ENCODE measurements at places on chromosomes 7 and 10.

DNA sequence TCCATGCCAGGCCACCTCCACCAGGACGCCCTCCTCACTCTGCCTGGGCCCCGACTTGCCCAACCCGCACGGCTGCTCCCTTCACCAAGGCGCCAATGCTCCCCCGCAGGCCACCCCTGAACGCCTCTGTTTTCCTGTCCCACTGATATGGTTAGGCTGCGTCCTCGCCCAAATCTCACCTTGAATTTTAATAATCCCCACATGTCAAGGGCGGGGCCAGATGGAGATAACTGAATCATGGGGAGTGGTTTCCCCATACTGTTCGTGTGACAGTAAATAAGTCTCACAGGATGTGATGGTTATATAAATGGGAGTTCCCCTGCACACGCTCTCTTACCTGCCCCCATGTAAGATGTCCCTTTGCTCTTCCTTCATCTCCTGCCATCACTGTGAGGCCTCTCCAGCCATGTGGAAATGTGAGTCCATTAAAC lies 29.8 kb downstream of the RSU1 start:
- DNase-seq: no peak

DNA sequence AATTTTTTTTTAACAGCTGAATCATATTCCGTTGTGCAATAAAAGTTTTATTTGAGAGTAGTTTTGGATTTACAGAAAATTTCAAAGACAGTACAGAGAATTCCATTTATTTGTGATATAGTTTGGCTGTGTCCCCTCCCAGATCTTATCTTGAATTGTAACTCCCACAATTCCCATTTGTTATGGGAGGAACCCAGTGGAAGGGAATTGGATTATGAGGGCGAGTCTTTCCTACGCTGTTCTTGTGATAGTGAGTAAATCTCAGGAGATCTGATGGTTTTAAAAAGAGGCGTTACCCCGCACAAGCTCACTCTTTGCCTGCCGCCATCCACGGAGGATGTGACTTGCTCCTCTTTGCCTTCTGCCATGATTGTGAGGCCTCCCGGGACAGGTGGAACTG lies 228.0 kb upstream of the MAGI2 start:
- DNase-seq: no peak

DNA sequence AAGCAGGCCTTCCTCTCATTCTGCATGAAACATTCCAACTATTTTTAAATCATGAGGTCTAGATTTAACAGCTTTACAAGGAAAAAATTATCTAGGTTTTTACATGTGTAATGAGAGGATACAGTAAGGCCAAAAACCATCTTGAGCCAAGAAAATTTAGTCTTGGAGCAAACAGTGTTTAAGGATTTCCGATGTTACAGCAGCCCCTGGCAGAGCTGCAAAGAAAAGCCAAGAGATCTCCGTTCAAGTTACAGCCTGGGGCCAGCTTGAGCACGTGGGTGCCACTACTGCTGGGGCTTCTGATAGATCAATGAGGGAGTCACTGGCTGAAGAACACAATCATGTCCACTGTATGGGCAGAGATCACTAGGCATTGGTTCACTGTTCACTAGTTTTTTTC lies 156.2 kb downstream of the EVX1 start:
- no peak for DNase-seq

DNA sequence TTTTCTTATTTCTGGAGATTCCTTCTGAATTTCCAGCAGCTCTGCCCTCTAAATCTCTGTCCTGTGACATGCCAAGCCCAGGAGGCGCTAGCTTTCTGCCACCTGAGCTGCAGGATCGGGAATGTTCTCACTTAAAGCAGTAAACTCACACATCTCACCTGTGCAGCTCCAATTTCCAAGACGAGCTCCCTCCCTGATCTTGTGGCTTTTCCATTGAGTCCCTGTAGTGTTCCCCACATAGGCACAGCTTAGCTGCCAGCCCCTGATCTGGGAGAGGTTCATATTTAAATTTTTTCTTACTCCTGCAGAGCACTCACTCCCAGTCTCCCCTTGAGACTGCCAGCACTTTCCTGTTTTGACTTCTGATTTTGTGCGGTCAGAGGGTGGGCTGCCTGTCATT lies 479.3 kb downstream of the GLRX3 start:
- no peak for DNase-seq

GRCh38 chr10:97676770-97677581 lies 10.1 kb downstream of the AVPI1 start:
- DNase-seq: peak; percentile 53

DNA sequence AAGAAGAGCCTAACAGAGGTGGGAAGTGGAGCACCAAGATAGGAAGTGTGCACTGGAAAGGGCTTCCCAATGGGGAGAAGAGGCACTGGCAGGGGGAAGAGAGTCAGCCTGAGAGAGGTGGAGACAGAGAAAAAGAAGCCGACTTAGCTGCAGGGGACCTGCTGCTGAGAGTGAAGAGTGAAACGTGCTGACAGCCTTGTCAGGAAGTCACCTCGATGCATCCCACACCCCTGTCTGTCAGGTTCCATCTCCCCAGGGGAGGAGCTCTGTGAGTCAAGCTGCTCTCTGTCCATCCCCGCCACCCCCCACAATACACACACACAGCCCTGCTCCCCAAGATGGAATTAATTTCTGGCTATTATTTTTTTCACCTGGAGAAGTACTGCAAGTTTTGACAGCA lies 14.0 kb downstream of the KAZALD1 start:
- no peak for DNase-seq

DNA sequence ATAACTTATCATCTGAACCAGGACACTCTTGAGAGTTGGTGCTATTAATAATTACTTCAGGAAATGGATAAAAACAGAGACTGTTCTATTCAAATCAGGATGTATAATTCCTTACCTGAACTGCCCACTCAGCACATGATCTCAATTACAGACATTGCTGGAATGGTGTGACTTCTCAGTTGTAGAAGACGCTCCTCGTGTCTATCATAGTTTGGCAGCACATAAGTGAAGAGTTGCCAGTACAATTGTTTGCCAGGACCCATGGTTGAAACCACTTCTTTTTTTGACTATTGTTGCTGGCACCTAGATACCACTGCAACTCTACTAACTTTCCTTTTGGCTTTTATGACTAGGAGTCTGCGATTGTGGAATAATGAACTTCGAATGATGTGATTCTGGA lies 105.4 kb downstream of the ZNF365 start:
- no peak for DNase-seq

DNA sequence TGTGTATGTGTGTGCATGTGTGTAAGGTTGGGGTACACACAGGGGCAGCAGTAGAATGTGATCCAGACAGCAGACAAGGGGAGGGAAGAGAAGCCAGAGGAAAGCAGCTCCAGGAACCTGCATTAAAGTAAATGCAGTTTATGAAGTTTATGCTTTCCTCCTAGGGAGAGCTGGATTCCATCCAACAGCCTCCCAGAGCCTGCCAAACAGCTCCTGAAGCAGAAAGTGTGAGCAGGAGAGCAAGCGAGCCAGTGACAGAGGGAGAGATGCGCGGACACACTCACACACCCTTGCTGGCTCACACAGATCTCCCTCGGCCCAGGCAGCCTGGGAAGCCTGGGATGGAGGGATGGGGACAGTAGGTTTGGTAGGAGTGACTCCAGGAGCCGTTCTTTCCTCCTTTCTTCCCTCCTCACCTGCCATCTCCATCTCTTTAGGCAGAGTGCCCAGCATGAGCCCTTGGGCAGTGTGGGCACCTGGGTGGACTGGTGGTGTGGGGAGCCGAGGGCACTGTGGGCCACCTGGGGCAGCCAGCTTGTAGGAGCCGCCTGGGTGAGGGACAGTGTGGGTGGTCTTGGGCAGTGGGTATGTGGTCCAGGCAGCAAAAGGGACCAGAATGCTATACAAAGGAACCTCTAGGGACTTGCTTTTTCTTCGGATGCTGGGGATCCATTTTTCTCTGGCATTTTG lies 46.1 kb downstream of the PAX2 start:
- DNase-seq: no peak

DNA sequence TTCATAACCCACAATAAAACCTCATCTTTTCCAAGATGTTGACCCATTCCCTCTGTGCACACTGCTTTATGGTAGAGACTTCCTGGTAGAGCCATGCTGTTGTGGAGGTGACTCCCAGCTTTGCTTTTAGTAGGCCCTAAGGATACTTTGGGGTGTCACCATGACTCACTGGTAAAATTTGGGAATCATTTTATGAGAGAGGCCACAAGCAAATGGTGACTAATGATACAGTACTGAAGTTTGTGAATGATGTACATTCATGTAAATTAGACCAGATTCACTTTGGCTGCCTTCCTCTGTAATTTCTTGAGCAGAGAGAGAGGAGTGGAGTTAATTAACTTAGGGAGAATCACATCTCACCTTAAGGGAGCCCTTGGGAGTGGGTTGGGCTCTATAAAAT lies 686.5 kb downstream of the LRMDA start:
- DNase-seq: no peak

DNA sequence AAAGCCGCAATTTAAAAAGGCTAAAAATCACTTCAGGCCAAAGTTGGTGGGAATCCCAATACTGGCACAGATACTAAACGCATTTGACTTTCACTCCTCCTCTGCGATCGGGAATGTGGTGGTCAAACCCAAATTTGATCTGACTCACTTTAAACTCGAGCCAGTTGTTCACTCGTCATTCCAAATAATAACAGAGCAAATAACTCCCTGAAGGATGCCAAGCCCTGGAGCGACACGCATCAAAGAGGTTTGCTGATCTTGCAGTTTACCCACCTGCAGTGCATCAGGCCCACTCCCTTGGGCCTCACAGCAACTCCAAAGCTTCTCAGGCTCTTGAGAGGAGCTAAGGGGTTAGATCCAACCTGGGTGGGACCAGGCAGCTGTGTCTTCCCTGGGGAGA lies 12.2 kb downstream of the PTN start:
- DNase-seq: no peak

GRCh38 chr10:8279598-8279997 lies 225.1 kb downstream of the GATA3 start:
- DNase-seq: peak; percentile 13

DNA sequence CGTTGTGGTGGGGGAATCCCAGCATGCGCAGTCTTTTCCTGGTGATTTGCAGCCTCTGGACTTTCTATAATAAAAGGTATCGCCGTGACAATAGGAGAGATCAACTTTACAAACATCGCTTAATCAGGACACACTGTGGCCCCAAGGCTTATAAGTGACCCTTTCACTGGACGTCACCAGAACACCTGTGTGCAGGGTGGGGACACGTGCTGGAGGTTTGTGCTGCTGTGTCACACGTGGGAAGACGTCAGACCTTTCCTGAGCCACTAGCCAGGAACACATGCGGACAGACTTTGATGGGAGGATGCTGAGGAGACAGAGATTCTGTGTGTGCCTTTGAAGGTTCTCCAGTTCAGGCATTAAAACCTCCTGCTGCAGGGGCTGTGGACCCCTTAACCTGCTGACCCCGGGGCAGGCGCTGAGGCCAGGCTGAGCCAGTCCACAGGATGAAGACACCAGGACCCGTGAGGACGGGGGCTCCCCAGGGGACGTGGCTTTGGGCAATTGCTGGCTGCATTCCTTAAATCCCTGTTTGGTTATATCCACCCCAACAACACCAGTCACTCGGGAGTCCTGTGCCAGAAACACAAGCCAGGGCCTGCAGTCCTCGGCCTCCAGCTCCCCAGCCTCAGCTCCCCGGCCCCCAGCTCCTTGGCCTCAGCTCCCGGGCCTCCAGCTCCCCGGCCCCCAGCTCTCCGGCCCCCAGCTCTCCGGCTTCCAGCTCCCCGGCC lies 183.4 kb downstream of the PTPRN2 start:
- no peak for DNase-seq

GRCh38 chr10:69317175-69317604 lies 38.9 kb downstream of the HK1 start:
- DNase-seq: no peak

- DNase-seq: no peak
These were observed 14.2 kb upstream of the SVIL start for GRCh38 chr10:29648983-29649268.

DNA sequence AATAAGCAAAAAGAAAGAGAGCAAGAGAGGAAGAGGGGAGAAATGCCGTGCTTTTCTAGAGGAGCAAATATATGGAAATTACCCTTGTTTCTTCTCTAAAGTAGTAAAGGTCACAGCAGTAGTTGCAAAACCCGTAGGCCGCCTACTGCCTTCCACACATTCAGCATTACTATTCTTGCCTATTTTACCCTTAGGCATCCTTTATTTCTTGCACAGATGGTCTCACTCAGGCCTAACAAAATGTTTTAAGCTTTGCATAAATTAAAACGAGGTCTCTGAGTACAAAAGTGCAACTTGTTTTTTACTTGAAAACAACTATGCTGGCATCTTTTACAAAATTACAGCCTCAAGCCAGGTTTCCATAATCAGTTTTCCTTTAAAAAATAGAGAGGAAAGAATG lies 644.6 kb downstream of the AUTS2 start:
- DNase-seq: no peak

DNA sequence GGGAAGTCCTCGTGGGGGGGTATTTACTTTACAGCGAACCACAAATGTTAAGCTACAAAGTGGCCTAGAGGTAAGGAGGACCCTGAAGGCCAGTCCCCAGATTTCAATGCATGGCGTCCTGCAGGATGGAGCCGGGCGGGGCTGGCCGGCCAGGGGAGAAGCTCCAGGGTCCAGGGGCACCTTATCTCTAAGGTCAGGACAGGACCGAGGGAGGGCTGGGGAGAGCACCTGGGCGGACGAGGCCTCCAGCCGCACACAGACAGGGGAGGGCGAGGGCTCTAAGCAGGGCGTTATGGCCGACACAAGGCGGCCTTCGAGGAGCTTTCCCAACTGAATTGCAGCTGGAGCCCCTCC lies 96.4 kb upstream of the DIP2C start:
- no peak for DNase-seq

- DNase-seq: no peak
These were observed 39.0 kb upstream of the KIF5B start for GRCh38 chr10:32095116-32095733.

DNA sequence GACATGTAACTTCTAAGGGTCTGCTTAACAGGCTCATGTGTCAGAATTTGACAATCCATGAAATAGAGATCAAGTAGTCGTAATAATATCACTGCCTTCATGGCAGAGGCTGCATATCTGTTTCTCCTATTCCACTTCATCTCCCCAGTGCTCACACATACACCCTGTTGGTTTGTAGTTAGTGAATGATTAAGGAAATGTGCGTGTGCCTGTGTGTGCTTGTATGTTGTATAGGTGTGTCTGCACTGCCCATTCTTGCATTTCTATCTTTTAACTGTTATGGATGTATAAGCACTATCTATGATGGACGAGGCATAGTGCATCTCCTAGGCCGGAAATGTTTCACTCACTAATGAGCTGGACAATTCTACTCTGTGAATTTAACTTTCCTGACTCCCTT lies 985.2 kb downstream of the LRMDA start:
- DNase-seq: no peak

DNA sequence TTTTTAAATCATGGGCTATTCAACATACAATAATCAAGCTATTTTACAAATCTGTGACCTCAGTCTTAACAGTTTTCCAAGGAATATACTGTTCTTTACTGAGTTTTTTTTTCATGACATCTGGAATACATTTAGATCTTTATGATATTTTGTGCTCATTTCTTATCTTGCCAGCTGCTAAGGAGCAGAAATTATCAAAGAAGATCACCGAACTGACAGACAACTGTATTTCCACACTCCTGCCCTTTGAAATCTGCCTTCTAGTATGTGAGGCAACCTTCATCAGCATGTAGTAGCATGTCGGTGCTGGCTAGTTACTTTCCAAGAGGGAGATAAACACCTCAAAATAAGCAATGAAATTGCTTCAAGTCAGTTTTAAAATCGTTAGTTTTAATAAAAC lies 66.4 kb downstream of the NHLRC2 start:
- no peak for DNase-seq

GRCh38 chr10:69901022-69901421 lies 99.3 kb downstream of the COL13A1 start:
- no peak for DNase-seq

Data from H54 (cell line).